ENCODE measurements at places on chromosomes 6 and 20.

DNA sequence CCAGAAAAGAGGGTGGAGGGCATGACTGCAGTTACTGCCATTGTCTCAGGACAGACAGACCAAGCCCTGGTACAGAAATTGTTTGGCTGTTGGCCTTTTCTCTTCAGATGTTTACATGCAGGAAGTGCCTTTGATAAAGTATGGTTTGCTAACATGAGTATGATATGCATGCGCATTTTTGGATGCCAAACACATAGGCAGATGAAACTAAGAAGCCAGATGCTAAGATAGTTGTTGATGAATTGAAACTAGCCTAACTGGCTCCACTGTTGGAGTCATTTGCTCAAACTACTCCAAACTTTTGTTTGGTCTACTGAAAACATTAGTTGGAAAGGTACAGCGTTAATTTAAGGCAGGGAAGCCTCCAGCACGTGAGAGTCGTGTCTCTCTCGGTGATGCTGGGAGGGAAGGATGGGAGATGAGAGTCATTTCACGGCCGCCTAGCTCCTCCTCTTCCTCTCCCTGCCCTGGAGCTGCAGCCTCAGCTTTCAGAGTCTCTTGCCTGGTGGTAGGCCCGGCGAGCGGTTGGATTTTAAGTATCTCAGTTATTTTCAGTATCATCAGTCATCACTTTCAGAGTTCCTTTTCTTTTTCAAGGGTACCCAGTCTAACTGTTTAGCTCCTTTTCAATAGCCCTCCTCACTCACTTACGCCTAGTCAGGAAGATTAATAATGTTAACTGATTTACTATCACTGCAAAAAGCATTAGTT is 29.7 kb downstream of the RREB1 start:
- DNase-seq: no peak

DNA sequence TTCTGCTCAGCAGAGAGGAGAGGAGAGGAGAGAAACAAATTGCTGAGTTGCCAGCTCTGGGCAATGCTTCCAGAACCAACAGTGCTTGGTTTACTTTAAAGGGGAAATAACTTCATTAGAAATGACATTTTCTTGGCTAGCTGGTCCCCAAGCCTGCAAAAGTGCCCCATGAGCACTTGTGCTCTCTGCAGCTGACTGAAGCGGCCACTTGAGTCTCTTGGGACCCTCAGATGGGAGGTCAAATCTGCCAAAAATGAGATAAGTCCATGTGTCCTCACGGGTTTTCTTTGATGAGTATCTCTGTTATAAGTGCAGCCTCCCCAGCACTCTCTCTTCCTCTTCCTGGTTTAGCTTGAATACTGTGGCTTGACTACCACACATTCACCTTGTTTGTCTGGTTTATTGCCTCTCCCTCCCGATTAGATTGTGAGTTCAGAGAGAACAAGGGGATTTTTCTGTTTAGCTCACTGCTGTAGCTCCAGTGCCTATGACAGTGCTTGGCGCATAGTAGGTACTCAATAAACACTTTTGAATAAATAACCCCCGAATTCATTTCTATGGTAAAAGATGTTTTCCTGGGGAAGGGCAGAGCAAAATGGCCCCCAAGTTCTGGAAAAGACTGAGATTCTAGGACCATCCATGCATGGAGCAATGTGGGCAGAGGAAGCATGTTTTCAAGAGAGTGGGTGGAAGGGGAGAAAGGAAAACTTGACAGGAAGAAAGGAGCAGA is 7.0 kb upstream of the RIN2 start:
- DNase-seq: no peak

DNA sequence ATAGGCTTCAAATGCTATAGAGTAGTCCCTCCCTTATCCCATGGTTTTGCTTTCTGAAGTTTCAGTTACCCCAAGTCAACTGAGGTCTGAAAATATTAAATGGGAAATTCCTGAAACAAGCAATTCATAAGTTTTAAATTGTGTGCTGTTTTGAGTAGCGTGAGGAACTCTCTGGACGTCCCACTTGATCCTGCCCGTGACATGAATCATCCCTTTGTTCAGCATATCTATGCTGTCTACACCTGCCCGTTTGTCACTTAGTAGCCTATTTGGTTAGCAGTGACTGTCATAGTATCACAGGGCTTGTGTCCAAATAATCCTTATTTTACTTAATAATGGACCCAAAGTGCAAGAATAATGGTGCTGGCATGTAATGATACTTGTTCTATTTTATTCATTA is 5.0 kb downstream of the PCMT1 start:
- DNase-seq: peak; percentile 2

GRCh38 chr6:151576633-151577032 is 82.8 kb downstream of the CCDC170 start:
- DNase-seq: no peak

DNA sequence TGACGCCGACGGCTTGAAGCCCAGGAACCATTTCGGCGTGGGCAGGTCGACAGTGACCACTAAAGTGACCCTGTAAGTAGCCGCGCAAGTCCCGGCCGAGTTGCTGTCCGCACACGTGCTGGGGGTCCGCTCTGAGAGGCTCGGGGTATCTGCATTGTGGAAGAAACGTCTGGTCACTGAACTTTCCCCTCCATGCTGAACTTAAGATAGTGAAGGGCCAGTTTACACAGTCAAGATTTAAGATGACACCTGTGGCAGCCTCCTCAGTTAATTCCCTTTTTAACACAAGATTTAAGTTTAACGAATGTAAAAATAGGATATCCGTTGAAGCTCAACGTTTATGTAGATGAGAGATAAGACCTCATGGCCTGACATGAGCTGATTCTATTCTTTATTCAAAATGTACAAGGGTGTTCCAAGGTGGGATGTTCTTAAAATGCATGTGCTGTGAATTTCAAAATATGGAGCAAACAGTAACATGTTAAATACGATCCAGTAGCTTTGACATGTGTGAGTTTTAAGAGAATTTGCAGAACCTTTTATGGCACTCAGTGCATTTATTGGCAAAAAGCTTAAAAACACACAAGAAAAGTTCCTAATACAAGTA is 116.2 kb downstream of the RTN4IP1 start:
- DNase-seq: no peak

- DNase-seq: no peak
Observed at GRCh38 chr20:19120569-19120968, 91.9 kb upstream of the SLC24A3 start.

- DNase-seq: no peak
Observed at GRCh38 chr6:133033263-133033662, 207.9 kb upstream of the EYA4 start.

- DNase-seq: no peak
Observed at GRCh38 chr6:28657769-28658465, 132.2 kb downstream of the GPX5 start.

GRCh38 chr6:62285612-62286469 is at the start of gene KHDRBS2:
KHDRBS2 (minus strand) TSS chr6:62286225.
- DNase-seq: peak; percentile 92

- DNase-seq: no peak
Observed at GRCh38 chr6:102902471-102902870, 1509.0 kb downstream of the GRIK2 start.

DNA sequence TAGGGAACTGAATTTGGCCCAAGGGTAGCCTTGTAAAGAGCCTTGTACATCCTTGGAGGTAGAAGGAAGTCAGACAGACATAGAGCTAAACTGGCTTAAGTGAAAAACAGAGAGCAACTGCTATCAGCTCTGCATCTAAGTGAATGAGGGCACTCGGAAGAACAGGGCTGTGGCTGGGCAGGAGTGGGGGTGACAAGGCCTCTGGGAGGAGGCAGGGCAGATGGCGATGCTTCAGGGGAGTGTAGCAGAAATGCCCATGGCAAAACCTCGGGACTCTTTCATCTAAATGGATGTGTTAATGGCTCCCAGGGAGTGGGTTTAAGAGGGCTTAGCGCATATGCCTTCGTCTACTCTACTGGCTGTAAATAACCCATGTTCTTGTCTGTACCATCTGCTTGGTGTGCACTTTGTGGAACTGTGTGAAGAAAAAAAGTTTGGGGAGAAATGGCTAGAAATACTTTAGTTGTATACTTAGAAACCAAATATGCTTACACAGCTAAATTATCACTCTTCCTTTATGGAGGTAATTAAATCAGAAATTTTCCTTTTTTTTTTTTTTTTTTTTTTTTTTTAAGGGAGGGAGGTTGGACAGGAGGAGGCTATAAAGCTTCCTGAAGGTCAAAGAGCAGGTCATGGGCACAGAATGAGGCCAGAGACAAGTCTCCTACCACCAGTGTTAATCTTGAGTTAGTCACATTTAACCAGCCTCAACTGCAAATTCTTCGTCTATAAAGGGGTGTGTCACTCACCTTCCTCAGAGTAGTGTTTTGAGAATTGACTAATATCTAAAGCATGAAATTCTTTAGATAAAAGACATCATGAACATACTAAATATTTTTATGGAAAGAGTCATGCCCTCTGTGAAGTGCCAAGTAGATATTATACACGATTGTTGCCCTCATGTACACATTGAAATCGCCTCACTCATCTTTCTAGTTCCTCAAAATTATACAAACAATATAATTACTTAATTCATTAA is 60.9 kb downstream of the FYN start:
- DNase-seq: no peak

- DNase-seq: no peak
Observed at GRCh38 chr6:33752646-33753015, 5.9 kb upstream of the IP6K3 start.

GRCh38 chr6:16109659-16110305 is 19.1 kb upstream of the MYLIP start:
- DNase-seq: no peak

- DNase-seq: no peak
Observed at GRCh38 chr20:48041078-48041780, 255.9 kb upstream of the SULF2 start.

DNA sequence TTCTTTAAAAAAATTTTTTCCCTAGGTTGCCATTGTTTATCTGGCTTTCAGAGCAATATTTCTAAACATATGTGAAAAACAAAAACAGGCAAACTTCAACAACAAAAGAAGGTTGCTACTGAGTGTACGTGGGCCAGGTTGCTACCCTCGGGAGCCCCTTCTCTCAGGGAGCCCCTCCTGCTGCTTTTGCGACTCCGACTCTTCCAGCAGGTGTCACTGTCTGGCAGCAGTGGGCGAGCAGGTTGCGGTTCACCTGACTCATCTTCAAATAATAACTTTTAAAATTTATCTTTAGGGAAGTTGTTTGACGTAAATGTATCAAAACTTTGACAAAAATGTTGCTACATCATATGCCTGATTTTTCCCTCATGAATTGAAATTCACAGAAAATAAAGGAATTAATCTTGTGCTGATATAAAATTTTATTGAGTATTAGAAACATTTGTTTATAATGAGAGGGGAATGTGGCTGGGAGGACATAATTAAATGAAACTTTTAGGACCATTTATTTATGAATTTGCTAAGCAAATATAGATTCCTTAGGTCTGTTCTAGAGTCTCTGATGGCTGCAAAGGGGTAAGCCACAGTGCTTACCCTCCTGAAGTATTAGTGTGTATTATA is 138.8 kb downstream of the HIVEP1 start:
- DNase-seq: no peak

- no peak for DNase-seq
Observed at GRCh38 chr20:32823078-32823477, 3.3 kb downstream of the MAPRE1 start.

DNA sequence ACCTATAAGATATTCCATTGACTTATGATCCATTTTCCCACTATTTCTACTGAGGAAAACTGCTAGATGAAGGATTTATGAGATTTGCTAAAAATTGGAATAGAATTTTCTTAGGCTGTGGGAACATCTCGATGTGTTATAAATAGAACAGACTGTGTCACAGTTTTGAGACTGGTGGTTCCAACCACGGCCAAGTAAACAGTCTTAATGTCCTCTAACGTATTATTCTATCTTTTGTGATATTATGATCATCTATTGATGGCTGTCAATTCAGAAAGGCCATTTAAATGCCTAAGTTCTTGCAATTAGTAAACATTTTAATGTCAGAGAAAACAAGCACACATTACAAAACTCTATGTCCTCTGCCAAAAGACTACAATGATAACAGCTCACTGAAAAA is 71.5 kb upstream of the PLN start:
- DNase-seq: no peak

GRCh38 chr20:50308513-50309279 is 118.1 kb downstream of the CEBPB start:
- no peak for DNase-seq

- no peak for DNase-seq
Observed at GRCh38 chr6:16335176-16335575, 96.8 kb downstream of the GMPR start.

GRCh38 chr20:59429396-59429795 is 129.0 kb downstream of the EDN3 start:
- DNase-seq: no peak

- no peak for DNase-seq
Observed at GRCh38 chr6:63516186-63516944, 55.9 kb upstream of the LOC128125822 start.

- DNase-seq: no peak
Observed at GRCh38 chr6:163626073-163626867, 211.8 kb downstream of the QKI start.

DNA sequence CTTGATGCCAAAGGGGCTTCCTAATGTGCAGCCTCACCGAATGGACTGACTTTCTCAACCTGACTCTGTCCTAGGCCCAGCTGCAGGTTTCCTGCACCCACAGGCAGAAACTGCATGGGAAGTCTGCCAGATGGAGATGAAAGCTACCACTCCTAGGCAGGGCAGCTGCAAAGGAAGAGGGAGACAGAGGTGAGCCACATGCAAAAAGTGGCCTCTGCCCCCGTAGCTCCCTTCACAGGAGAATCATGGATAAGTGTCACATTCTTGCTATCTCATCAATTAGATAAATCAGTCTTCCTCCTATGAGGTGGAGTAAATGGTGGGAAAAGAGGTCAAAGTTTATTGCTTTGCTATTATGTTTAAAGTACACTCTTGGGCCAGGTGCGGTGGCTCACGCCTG is 191.3 kb downstream of the ALDH8A1 start:
- DNase-seq: no peak

DNA sequence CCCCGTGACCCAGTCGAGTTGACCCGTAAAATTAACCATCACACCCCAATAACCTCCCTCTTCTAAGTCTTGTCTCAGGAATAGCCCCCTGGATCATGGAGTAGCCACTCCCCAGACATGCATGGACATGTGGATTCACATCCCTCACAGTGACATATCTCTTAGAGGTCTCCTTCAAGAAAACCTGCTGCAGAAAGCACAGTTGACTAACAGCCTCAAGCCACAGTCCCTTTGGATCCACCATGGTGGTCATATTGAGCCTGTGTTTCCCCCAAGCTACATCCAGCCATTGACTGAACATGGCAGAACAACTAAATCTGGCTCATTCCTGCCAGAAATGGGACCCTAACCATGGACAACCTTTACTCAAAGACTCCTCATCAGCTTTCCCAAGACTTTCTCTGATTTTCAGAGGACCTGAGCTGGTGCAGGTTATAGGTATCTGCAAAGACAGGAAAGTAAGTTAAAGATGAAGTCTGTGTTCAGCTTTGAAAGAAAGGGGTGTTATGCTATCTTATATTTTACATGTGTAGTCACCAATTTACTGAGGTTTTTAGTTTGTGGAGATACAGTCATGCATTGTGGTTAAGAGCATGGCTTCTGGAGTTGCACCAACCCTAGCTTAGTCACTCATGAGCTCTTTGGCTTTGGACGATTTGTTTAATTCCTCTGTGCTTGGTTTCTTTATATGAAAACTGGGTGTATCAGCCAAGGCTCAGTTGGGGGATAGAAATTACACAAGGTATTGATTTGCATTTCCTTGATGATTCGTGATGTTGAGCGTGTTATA is 219.1 kb downstream of the MYLK4 start:
- DNase-seq: no peak

GRCh38 chr20:12798286-12798685 is 210.5 kb upstream of the SPTLC3 start:
- DNase-seq: peak; percentile 45

- DNase-seq: no peak
Observed at GRCh38 chr20:15547119-15547518, 1026.1 kb downstream of the KIF16B start.

- no peak for DNase-seq
Observed at GRCh38 chr6:99712519-99712918, 105.9 kb downstream of the PRDM13 start.

Measured in H1 (cell line).